ENCODE measurements at places on chromosomes 3 and 15.

- DNase-seq = no peak
Observed at GRCh38 chr3:68288085-68288484, 633.7 kb upstream of the SUCLG2 start.

- DNase-seq = no peak
Observed at GRCh38 chr3:196016485-196016884, 65.4 kb downstream of the TFRC start.

GRCh38 chr3:44969154-44969827 is 6.7 kb downstream of the ZDHHC3 start:
- DNase-seq = no peak

GRCh38 chr3:129632977-129633376 is 26.5 kb upstream of the PLXND1 start:
- DNase-seq = no peak

DNA sequence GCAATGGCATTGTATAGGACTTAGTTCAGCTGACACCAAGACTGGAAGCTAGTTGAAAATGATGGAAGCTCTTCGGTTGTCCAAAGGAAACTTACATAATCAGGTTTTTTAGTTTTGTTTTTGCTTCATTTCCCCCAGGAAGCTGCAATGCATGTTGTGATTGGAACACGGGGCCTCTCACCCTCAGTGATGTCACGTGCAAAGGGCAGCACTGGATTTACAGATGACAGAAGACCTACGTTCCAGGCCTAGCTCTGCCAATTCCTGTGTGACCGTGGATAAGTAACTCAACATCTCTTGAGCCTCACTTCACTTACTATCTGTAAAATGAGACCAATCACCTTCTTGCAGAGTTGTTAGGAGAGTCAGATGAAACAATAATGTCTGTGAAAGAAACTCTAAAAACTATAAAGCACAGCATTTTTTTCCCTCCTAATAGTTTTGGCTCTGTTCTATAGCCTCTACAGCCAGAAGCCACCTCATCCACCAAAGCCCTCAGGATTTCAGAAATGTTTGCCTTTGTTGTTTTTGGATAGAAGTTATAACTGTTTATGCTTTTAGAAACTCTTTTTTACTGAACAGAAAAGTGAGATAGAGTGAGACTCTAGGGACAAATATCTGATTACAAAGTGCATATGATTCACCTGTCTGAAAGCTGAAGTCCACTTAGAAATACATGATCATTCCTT is 4.6 kb downstream of the RBSN start:
- no peak for DNase-seq

Data from activated CD4-positive, alpha-beta memory T cell treated with anti-CD3 and anti-CD28 coated beads for 36 hours (primary cell).